ENCODE measurements at places on chromosomes 12 and 14. TPM values are rescaled to one million over a fixed set of nuclear protein-coding genes. Genes with fewer than 3 reads are reported as not detected.

TAS2R8 gene
- polyA plus RNA-seq = not detected

INSM2 gene
- not detected for polyA plus RNA-seq

FAM186B gene
- 1.0 TPM for polyA plus RNA-seq

TAS2R7 gene
- polyA plus RNA-seq = not detected

GNB3 gene
- polyA plus RNA-seq = 5.8 TPM

GPX2 gene
- polyA plus RNA-seq = 1.5 TPM

CIROP gene
- not detected for polyA plus RNA-seq

AJUBA gene
- polyA plus RNA-seq = 92.4 TPM

AMN gene
- 59.4 TPM for polyA plus RNA-seq

DNA sequence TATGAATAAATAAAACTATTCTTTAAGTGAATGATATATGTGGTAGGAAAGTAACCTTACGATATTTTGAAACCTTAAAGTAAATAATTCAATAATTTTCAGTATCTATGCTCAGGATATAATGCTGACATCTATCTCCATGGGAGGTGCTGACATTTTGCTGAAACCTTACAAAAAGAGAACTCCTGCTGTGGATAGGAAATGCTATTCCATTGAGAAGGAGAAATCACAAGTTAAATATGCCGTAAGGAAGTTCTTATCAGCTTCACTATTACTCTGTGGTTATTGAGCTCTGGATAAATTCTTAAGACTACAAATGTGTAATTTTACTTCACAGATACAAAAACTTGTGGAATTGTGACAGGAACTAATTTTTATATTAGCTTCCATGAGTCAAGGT lies 722.1 kb downstream of the TMTC2 start:
- DNase-seq = no peak

DNA sequence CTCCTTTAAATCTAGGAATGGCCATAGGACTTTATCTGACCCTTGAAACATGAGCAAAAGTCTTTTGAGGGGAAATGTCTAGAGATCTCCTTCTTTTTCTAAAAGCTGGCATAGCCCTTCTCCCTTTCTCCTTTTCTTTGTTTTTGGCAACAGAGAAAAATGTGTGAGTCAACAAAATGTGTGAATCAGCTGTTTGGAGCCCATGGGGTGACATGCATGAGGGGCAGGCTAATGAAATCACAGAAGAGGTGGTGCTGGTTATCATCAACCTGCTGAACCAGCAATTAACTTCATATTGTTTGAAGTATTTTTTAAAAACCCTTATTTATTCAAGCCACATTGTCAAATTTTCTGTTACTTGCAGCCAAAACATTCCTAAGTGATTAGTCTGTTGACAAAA lies 132.3 kb downstream of the CCDC59 start:
- DNase-seq = no peak

DNA sequence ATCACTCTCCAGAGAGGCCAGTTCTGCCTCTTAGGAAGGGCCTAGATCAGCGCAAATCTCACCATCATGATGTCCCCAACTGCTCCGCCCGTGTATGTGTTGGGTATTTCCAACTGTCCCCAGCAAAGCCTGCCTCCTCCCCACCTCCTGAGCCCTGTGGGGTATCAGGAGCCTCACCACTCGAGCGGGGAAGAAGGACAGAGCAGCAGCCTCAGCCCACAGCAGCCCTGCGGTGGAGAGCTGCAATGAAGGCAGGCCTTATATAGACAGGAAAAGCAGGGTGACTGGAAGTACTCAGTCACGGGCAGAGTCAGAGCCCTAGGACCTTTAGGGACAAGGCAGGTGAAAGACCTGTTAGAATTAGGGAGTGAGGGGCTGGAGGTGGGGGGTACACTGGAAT lies 358.2 kb downstream of the CACNA1C start:
- DNase-seq = no peak

DNA sequence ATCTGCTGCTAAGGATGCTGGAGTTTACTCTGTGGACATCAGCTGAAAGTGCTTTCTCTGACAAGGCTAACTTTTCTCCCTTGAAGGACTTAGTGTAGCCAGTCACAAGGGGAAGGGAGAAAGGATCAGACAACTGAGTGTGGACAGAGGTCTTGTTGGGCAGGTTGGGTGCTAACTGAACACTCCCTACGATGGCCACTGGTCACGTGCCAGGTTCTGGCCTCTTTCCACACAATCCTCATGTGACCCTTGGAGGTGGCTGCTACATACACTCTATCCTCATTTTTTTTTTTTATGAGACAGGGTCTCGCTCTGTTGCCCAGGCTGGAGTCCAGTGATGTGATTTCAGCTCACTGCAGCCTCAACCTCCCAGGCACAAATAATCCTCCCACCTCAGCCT lies 39.7 kb downstream of the FOXN4 start:
- DNase-seq = no peak

DNA sequence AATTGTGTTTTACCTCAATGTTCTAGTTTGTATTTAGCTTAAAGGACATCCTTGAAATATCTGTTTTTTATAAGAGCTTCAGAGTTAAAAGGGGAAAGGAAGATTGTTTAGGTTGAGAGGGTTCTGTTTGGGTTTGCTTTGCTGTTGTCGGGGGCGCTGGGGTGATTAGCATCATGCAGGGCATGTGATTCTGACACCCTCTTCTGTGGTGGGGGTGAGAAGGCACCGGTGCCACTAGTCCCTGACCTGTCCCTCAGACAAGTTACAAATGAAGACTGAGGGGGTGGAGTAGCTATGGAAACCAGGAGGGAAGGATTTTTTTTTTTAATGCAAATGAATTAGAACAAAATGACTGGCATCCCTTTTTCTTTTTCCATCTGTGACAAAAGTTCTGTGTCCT lies 291.3 kb downstream of the RPAP3 start:
- DNase-seq = no peak

GRCh38 chr12:127810041-127810440 lies 456.9 kb upstream of the TMEM132C start:
- DNase-seq = no peak

GRCh38 chr12:107500307-107500706 lies 185.3 kb upstream of the PWP1 start:
- DNase-seq = no peak

GRCh38 chr14:60999536-60999935 lies 18.5 kb downstream of the SLC38A6 start:
- DNase-seq = no peak

GRCh38 chr12:130026608-130027176 lies 122.9 kb upstream of the TMEM132D start:
- DNase-seq = no peak

DNA sequence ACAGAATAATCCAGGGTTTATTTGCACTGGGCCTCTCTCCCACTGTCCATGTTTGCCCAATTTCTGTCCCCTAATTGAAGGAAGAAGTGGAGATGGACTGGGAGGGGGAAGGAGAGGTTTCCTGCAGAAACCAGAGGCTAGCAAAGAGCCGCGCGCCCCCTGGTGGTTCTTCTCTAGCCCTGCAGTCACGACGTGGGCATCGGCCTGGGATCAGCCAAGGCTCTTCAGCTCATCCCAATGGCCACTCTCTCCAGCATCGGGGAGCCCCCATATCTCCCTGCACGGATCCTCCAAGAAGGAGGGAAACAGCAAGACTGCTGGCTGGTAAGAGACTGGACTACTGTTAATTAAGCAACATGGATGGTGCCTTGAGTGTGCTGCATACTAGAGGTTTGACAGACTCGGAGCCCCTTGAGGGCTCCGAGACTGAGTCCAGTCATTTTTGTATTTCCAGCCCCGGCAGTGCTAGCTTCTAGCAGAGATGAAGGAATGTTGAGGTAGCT lies 18.7 kb downstream of the ZBTB39 start:
- DNase-seq = peak; percentile 56

- DNase-seq = no peak
Measured at GRCh38 chr12:34219046-34219770, 196.9 kb downstream of the ALG10 start.

GRCh38 chr12:50185970-50186663 lies 18.9 kb upstream of the CERS5 start:
- DNase-seq = no peak

- DNase-seq = peak; percentile 27
Measured at GRCh38 chr14:20857630-20858261, 33.4 kb upstream of the RNASE3 start.

- no peak for DNase-seq
Measured at GRCh38 chr12:168763-169525, 45.0 kb downstream of the SLC6A12 start.

- DNase-seq = no peak
Measured at GRCh38 chr14:105180592-105181548, at the start of gene NUDT14. NUDT14 (minus strand) TSS chr14:105181312; CDS start chr14:105181209, 103 bp downstream.

DNA sequence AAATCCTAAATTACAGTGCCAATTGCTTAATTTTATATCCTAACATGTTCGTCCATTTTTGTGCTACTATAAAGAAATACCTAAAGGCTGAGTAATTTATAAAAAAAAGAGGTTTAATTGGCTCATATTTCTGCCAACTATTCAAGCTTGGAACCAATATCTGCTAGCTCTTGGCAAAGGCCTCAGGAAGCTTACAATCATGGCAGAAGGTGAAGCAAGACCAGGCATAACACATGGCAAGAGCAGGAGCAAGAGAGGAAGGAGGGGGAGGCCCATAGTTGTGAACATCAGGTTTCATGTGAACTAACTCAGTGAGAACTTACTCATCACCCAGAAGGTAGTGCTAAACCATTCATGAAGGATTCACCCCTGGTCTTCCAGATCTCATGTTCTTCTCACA lies 494.3 kb downstream of the CCER1 start:
- DNase-seq = no peak

GRCh38 chr12:52151153-52151836 lies 40.5 kb downstream of the KRT80 start:
- DNase-seq = no peak

All from right renal pelvis (tissue), 4 donors.